RPMI7951 (cell line): ENCODE measurements at places on chromosomes 7 and 10.

DNA sequence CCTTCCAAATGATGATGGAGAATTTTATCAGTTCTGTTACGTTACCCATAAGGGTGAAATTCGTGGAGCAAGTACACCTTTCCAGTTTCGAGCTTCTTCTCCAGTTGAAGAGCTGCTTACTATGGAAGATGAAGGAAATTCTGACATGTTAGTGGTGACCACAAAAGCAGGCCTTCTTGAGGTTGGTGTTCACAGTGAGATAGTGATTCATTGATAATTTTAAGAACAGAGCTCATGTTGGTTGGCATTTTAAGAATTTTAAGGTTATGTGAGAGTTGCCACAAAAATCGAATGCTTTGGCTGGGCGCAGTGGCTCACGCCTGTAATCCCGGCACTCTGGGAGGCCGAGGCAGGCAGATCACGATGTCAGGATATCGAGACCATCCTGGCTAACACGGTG, 25.9 kb downstream of the TAX1BP1 start:
- DNase-seq = no peak

- DNase-seq = no peak
These were observed 135.5 kb downstream of the BICC1 start for GRCh38 chr10:58648131-58648530.

DNA sequence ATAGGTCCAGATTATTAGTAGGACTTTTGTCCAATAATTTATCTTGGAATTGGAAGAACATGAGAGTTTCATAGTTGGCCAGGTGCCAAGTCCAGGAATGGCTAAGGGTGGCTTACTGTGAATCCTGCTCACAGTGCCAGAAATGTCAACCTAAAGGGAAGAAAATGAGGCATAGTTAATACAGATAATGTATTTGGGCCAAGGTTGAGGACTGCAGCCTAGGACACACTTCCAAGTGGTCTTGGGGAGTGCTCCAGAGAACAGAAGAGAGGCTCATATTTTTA, 78.2 kb downstream of the MAPK8 start:
- DNase-seq = no peak

DNA sequence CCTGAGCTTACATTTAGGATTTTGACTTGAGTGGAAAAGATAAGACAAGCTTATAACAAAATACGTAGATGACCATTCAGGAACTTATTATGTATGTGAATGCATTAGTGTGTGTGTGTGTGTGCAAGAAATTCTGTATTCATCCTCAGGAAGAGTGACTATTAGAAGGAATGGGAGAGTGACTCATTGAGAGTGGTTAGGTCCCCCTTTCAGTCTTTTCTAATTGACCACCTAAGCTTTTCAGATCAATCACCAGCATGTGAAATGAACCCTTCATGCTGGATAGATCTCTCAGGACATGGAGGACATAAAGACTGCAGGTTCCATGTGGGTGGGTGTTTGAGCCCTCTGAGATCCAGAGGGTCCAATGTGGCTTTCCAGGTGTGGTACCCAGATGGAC, 153.5 kb downstream of the MBL2 start:
- DNase-seq = no peak

DNA sequence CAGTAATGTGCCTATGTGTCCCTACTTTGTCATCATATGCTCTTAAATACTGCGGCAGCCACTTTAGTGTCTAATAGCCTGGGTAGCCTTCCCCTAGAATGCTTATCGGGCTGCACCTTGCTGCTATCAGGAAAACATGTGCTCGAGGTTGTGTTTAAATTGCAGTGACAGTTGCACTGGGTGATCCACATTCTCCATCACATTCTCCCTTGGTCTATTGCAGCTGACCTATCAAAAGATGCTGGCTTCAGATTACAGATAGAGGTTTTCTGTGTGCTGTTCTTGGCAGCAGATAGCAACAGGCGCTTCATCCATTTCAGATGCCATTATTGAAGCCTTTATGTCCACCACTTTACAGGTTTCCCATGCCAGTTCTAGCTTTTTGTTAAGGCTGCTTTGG, 130.1 kb upstream of the MDFIC start:
- DNase-seq = peak; percentile 14

DNA sequence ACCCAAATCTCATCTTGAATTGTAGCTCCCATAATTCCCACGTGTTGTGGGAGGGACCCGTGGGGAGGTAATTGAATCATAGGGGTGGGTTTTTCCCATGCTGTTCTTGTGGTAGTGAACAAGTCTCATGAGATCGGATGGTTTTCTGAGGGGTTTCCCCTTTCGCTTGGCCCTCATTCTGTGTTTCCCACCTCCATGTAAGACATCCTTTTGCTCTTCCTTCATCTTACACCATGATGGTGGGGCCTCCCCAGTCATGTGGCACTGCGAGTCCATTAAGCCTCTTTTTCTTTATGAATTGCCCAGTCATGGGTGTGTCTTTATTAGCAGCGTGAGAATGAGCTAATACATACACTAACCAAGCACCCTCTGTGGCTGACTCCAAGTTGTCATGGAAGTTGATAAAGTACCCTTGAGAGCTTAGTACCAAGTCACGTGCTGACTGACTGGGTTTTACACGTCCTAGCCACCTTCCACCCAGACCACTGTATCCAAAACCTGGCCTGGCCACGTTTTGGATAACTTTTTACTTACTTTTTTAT, 614.4 kb downstream of the SDK1 start:
- no peak for DNase-seq

GRCh38 chr10:88027570-88027969, 164.1 kb downstream of the PTEN start:
- DNase-seq = no peak

DNA sequence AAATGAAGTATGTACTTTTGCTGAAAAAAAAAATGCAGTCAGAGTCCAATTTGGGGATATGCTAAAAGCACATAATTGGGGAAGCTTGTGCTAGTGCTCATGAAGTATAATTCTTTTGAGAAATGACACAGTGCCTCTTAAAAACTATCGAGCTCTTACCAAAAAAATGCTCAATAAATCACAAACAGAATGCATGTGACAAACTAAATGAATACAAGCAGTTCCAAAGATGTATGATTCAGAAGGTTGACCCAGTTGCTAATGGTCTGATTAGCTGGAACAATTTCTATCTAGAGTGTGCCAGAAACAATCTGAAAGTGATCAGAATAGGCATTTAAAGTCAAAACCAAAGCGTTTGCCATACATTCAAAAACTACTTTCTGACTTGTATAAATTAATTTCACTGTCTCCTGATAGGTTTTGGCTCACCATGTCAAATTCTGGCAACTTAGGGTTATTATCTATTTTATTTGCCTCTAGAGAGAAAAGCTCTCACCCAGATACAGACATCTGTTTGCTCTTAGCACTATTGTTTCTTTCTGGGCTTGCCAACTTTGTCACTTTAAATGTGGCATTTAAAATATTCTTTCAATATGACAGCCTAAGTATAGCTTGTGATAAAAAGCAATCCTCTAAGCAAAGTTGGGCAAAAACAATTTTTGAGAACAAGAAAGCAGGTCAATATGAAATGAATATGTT, 114.7 kb upstream of the AHR start:
- DNase-seq = peak; percentile 6

GRCh38 chr7:139035586-139036353, at the start of gene ZC3HAV1L:
Gene ZC3HAV1L, minus strand, starts transcription at chr7:139036042. Its CDS starts 25 bp downstream, at chr7:139036017.
- peak; percentile 70 for DNase-seq

- DNase-seq = peak; percentile 42
These were observed 136.6 kb downstream of the SPAG6 start for GRCh38 chr10:22481687-22482539.

- no peak for DNase-seq
These were observed 24.9 kb upstream of the SLC29A3 start for GRCh38 chr10:71294091-71294561.

DNA sequence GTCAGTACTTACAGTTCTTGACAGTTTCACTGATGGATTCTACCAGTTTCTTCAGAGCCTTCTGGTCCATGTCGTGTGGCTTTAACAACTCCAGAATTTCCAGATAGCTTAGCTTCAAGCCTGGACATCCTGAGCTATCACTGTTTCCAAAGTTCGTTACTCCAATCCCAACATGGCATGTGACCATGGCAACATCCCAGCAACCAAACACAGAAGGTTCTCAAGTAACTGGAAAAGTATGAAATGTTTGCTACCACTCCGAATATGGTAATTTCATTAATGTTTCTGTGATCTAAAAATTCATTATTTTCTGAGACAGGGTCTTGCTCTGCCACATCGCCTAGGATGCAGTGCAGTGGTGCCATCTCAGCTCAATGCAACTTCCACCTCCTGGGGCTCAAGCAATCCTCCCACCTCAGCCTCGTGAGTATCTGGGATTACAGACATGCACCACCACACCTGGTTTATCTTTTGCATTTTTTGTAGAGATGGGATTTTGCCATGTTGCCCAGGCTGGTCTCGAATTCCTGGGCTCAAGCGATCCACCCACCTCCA, 29.3 kb downstream of the RBM48 start:
- no peak for DNase-seq

- peak; percentile 25 for DNase-seq
These were observed 24.5 kb downstream of the TMEM209 start for GRCh38 chr7:130180571-130181262.

DNA sequence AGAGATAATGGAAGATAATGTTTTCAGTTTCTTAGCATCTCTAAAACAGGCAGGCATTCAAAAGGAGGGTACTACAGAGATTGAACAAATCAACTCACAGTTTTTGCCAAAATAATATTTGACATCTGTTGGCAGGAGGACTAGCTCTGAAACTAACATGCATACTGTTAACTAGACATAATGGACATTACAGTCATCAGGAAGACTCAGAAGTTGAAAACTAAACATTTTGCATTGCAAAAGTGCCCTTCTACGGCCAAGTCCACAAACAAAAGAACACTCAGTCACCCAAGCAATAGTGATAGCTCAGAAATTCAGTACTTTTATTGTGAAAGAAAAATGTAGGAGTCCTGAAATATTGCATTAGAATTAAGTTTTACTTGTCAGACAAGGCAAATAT, 399.0 kb downstream of the HGF start:
- no peak for DNase-seq

DNA sequence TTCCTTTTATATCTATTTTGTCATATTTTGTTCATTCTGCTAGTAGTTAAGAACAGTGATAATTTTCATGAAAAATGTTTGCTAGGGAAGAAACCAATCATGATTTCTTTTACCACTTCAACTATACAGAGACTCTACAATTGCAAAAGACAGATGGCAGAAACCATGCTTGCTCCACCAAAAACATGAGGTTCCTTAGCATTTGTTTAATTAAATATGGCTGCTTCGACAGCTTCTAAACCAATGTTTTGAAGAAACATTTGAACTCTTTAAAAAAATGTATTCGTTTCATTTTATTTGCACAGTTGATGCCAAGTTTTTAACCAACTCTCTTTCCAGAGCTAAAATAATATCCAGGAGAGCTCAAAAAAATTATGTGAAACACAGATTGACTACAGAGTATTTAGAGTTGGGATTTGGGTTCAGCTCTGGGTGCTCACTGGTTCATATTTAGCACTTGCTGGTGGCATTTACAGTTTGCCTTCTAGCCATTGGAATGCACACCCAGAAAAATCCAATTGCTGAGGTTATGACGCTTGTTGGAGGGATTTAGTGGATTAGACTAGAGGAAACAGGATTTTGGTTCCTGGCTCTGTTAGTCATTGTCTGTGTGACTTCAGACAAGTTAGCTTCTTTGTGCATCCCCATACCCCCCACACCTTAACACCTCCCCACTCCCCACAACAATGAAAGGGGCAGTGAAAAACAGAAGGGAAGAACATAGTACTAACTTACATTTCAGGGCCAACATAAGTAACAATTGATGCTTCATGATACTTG, 35.8 kb upstream of the SDHAF3 start:
- DNase-seq = no peak

DNA sequence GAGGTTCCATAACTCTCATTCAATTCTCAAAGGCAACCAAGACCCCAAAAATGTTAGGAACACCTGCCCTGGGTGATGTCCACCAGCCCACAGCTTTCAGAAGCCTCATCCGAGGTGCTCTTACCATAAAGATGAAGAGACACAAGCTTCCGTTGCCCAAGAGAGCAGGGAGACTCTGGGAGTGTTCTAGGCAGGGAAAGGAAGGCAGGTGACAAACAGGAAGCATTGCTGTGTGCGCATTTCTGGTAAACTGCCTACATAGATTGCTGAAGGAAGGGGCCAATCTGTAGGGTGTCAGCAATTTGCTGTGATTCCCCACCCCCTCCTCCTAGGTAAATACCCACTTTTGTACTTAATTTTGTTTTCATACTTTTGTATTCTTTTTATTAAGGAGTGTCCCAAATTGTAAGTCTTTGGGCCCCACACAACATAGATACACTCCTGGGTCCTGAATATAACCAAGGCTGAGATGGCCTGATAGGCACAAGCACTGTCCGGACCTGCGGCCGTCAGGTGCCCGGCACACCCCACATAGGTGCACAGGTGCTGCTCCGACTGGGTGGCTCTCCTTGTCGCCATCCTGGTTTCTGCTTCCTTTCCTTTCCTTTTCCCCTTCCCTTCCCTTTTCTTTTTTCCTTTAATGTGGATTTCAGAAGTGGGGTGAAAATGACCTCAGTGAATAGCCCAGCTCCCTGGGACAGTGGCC, 51.4 kb upstream of the SMNDC1 start:
- DNase-seq = no peak

DNA sequence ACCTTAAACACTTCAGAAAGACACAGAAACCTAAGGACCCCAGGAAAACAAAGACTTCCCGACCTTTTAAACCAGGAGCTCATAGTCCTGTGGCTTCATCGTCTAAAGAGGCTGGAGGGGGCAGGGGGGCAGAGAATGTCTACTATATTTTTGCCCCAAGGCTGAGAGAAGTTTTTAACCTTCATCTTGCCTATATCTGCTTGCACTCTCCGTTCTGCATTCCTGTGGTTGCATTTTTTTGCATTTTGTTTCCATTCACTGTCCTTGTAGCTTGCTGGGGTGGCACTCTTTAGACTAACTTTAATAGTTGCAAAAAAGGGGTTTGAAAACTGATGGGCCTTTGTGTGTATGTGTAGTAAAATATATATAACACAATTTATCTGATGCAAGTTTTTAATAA, 23.7 kb downstream of the PRKAR2B start:
- DNase-seq = peak; percentile 40

- peak; percentile 34 for DNase-seq
These were observed 41.4 kb downstream of the GNA12 start for GRCh38 chr7:2802504-2803341.

GRCh38 chr10:99779335-99779734, 3.1 kb upstream of the ABCC2 start:
- peak; percentile 81 for DNase-seq

GRCh38 chr10:23155169-23155568, 36.9 kb upstream of the PTF1A start:
- DNase-seq = peak; percentile 23

GRCh38 chr7:26633557-26633956, 230.8 kb downstream of the SKAP2 start:
- DNase-seq = peak; percentile 20

DNA sequence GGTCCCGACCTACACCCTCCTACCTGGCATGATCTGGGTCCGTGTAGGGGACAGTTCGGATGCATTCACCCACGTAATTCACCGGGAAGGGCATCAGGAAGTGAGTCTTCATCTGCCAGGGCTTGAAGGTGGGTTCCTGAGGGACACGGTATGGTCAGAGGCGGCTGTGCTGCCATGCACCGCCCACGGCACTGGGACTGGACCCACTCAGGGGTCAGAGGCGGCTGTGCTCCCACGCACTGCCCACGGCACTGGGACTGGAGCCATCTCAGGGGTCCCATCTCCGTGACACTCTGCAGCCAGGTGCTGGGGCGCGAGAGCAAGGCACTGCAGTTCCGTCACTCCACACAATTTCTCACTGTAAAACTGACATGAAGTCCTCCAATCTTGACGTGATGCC, 29.2 kb downstream of the PITRM1 start:
- no peak for DNase-seq

GRCh38 chr10:102421507-102421756, 796 bp downstream of the FBXL15 start:
- no peak for DNase-seq
